ENCODE measurements at places on chromosomes 6 and 20.

GRCh38 chr6:52209770-52210169, 23.6 kb downstream of the IL17A start:
- no peak for DNase-seq

- DNase-seq: no peak
Observed at GRCh38 chr6:116327803-116328527, 42.8 kb upstream of the DSE start.

GRCh38 chr20:54474866-54475265, 527 bp upstream of the DOK5 start:
- DNase-seq: no peak

- no peak for DNase-seq
Observed at GRCh38 chr6:105941621-105942412, 144.3 kb upstream of the PRDM1 start.

GRCh38 chr6:106254636-106255035, 70.9 kb downstream of the ATG5 start:
- DNase-seq: no peak

DNA sequence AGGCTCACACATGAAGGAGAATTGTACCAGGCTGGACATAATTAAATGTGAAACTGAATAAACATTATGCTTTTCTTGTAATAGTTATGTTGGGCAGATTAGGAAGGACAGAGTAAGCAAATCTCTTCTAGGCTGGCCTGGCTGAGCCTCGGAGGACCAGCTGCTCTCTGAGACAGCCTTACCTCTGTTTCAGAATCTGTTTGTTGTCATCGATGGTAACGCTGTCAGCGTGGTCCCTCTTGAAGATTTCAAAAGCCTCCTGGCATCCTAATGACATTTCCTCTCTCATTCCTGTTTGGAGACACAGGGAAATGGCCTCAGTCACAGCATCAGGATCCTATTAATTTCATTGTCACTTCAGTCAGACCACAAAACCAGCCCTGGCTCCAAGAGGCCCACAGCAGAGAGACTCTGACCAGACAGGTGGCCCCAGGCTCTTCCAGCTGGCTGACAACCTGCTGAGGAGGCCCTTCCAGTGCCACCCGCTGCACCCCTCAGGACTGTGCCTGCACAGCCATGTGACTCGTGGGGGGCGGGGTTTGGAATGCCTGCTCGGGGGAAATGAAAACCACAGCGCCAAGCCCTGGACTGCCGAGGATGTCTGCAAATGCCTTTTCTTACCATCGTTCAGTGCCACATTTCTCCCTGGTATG, 108.5 kb upstream of the KCNK16 start:
- DNase-seq: no peak

- no peak for DNase-seq
Observed at GRCh38 chr6:85126485-85127167, 323.3 kb upstream of the NT5E start.

GRCh38 chr6:126063512-126064146, 77.3 kb downstream of the TRMT11 start:
- DNase-seq: no peak

- DNase-seq: no peak
Observed at GRCh38 chr6:105896052-105896820, 189.9 kb upstream of the PRDM1 start.

GRCh38 chr6:125924697-125925358, 31.7 kb upstream of the HINT3 start:
- no peak for DNase-seq

GRCh38 chr6:5361396-5361795, 100.1 kb downstream of the FARS2 start:
- no peak for DNase-seq

GRCh38 chr6:63525186-63525878, 46.9 kb upstream of the LOC128125822 start:
- DNase-seq: no peak

Data from activated CD8-positive, alpha-beta memory T cell treated with anti-CD3 and anti-CD28 coated beads for 1 hour (primary cell).